IMR-90 (cell line): ENCODE measurements at places on chromosomes 1 and 21. TPM values are rescaled to one million over a fixed set of nuclear protein-coding genes. Genes with fewer than 3 reads are reported as not detected.

- DNase-seq = no peak
These were observed 8.9 kb upstream of the CMPK1 start for GRCh38 chr1:47324682-47325081.

Gene NTMT2
- not detected in 2 replicates for total RNA-seq

DNA sequence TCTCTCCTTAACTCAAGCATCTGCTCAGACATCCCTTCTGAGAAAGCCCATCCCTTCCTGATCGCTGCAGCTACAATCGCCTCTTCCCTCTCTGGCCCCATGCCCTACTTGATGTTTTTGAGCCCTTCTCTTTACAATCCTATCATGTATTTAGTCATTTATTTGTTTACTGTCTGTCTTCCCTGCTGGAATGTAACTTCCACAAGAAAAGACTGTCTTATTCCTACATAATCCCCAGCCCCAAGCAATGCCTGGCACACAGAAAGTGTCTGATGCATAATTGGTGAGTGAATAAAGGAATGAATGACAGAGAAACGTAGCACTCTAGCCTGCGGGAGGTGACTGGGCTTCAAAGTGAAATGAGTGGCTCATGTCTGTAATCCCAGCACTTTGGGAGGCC is 25.4 kb downstream of the ECE1 start:
- DNase-seq = peak; percentile 63

DNA sequence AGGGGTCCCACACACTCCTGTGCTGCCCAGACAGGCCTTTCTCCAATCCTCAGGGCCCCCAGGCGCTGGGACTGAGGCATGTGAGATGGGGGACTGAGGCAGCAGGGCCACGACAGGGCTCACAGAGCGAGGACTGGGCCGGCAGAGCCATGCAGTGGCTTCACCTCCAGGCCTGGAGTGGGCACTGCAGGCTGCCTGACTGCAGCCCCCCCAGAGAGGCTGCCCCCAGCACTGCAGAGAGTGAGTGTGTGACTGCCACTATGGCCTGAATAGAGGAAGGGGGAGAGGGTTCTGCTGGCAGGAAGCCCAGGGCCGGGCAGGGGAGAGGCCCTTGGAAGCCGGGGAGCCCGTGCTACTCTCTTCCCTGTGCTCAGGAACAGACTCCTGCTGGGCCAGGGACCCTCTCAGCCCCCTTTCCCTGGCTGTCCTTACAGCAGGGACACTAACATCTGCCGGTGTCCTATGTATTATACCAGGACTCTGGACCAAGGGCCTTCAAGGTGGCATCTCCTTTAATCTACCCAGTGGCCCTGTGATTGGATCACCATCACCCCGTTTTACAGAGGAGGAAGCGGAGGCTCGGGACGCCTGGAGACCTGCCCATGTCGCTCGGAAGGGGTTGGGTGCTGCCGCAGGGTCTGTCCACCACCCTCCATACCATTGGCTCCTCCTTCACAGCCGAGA is 20.2 kb upstream of the PLEKHG5 start:
- no peak for DNase-seq

Gene AMY1B
- total RNA-seq = not detected in 2 replicates

GRCh38 chr1:208343226-208343625 is 99.0 kb upstream of the PLXNA2 start:
- no peak for DNase-seq

DNA sequence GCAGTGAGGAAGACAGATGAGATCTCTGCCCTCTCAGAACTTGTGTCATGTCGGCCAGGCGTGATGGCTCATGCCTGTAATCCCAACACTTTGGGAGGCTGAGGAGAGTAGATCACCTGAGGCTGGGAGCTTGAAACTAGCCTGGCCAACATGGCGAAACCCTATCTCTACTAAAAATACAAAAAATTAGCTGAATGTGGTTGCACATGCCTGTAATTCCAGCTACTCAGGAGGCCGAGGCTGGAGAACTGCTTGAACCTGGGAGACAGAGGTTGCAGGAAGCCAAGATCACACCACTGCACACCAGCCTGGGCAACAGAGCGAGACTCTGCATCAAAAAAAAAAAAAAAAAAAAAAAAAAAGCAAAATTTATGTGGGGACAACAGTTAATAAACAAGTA is 40.9 kb upstream of the RALGPS2 start:
- DNase-seq = no peak

GRCh38 chr1:154430903-154431302 is 25.8 kb downstream of the IL6R start:
- no peak for DNase-seq

Gene CCDC190
- total RNA-seq = 0.28 and 0.36 TPM in 2 replicates

Gene IL19
- total RNA-seq = not detected in 2 replicates

DNA sequence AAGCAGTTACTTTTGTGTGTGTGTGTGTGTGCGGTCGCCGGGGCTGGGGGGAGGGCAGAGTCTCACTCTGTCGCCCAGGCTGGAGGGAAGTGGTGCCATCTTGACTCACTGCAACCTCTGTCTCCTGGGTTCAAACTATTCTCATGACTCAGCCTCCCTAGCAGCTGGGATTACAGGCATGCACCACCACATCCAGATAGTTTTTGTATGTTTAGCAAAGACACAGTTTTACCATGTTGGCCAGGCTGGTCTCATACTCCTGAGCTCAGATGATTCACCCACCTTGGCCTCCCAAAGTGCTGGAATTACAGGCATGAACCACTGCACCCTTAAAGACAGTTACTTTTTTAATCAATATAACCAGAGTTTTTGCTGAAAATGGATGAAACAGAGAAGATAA is 207.0 kb downstream of the PTPRC start:
- peak; percentile 72 for DNase-seq

Gene OLFML2B
- total RNA-seq = 0.36 and 0.56 TPM in 2 replicates

DNA sequence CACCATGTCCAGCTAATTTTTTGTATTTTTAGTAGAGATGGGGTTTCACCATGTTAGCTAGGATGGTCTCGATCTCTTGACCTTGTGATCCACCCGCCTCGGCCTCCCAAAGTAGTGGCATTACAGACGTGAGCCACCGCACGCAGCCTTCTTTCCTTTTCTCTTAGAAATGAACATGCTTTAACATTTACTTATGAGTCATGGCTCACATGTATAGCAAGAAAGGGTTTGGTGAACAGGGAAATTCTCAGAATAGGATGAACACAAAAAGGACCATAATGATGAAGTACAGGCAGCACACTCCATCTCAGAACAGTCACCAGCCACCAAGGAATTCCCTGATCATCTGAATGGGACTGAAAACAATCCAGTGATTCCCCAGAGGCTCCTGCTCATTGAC is 9.4 kb upstream of the VAMP4 start:
- no peak for DNase-seq

DNA sequence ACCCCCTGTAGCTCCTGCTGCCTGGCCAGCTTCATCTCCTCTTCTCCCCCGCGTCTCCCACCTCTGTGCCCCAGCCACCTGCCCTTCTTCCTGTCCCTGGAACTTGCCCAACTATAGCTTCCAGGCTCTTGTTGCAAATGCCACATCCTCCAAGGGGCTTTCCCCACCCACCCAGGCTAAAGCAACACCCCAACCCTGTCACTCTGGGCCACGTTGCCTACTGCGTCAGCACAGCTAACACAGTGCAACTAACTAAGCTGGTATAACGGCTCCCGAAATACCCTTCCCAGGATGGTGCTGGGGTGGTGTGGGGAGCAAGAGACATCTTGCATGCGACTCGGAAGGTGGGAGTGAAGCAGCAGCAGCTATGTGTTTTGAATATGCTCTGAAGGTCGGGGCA is 19.7 kb downstream of the CAMK2N1 start:
- no peak for DNase-seq

- DNase-seq = peak; percentile 71
These were observed 10.2 kb downstream of the WNT4 start for GRCh38 chr1:22132517-22133235.

DNA sequence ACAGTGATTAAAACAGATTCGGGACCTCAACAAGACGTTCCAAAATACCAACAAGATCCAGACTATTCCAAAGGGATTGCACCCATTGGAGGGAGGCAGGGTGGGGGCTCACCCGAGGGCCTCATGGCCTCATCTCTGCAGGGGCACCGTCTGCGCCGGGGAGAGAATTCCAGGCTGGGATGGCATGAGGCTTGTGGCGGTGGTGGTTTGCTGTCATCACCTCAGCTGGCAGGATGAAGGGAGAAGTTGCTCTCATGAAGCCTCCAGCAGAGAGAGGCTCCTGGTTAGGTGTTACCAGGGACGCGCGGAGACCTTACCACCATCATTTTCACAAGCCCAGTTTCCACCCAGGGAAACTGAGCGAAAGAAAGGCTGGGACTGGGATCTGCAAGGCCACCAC is 6.7 kb upstream of the PDPN start:
- no peak for DNase-seq

- DNase-seq = peak; percentile 22
These were observed 954 bp downstream of the RSBN1 start for GRCh38 chr1:113811156-113811887.
